ENCODE measurements at places on chromosomes 1 and 21.
A peak's percentile ranks its signal among the peaks of the same experiment; 100 is the strongest.

DNA sequence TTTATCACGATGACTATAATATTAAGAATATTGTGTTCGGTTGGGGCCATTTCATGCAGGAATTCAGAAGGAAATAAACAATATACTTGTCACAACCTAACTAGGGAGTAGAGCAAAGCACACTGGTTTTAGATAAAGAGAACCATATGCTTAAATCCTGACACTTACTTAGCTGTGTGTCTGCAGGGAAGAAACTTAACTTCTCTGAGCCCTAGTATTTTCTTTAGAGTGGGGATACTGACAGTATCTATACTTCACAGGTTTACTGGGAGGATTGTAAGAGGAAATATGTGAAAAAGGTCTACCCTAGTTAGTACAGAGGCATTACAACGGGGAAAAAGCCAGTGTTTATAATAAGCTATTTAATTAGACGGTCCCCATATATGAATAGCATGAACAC, 72.9 kb downstream of the IARS2 start:
- DNase-seq, result no peak

DNA sequence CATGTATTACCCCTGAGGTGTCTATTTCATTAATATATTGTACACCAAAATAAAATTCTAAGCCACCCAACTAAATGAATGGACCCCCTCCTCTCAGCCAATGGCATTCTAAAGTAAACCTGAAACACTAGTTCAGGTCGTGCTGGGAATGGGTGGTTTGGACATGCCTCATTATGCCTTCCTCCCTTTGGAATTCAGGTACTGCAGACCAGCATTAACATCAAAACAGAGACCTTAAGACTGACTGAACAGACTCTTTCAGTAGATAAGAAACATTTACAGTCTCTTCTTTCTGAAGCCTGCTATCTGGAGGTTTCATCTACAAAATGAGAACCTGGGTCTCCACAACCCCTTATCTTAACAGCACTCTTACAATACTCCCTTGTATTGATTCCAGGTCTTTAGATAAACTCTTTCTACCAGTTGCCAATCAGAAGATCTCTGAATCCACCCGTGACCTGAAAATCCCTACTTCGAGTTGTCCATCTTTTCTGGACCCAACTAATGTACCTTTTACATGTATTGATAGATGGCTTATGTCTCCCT, 93.6 kb downstream of the PKN2 start:
- no peak for DNase-seq

GRCh38 chr1:103900005-103900404, 150.3 kb downstream of the AMY1C start:
- DNase-seq, result no peak

- no peak for DNase-seq
These were observed 5.1 kb upstream of the EPS8L3 start for GRCh38 chr1:109768820-109769219.

GRCh38 chr1:89998306-89998705, 3.4 kb downstream of the ZNF326 start:
- no peak for DNase-seq

DNA sequence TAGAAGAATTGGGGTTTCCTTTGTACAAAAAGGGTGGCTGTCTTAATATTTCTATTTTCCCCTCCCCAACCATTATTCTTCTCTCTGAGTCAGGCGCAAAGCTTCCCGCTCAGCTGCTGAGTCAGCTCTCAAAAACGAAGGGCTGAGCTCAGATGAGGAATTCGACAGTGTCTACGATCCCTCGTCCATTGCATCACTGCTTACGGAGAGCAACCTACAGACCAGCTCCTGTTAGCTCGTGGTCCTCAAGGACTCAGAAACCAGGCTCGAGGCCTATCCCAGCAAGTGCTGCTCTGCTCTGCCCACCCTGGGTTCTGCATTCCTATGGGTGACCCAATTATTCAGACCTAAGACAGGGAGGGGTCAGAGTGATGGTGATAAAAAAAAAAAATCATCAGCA, 3.0 kb upstream of the TUFT1 start:
- no peak for DNase-seq

- no peak for DNase-seq
These were observed 136.1 kb upstream of the EDN2 start for GRCh38 chr1:41620365-41621169.

DNA sequence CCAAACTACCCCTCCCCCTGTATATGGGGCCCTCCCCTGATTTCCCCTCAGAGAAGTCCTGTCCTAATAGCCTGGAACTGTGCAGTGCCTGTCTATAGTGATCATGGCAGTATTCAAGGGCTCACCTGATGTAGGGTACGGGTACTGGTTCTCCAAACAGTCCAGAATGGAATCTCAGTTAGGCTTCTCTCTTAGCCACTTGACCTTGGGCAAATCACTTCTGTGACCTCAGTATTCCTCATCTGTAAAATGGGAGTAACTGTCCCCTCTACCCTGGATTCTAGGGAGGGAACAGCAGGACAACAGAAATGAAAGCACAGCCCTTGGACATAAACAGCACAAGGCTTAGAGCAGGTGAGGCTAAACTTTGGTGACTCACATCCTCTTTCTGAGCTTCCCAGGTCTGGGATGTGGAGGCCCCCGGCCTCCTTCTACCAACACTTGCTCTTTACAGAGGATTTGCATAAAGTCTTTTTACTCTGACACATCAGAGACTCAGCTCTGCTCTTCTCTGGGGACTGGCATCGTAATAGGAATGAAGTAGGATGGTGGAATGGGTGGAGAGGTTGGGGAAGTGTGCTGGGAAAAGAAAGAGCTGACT, 20.0 kb upstream of the PDZK1IP1 start:
- DNase-seq, result no peak

DNA sequence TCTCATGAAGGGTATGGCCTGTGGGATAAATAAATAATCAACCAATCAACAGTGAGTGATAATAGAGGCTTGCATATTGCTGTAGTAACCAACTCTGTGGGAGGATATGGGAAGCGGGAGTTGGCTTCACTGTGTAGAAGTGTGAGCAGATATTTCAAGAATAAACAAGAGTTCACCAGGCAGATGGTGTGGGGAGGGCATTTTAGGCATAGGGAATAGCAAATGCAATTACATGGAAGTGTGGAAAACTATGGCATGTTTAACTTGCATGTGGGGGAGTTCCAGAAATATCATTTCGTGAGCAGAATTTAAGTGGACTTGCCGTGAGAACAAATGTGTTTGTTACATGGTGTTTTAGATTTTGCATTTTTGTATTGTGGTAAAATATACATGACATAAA, 95.2 kb downstream of the SPATA46 start:
- no peak for DNase-seq

GRCh38 chr1:44375547-44375946, 20.5 kb upstream of the ERI3 start:
- no peak for DNase-seq

GRCh38 chr1:39080269-39080826, 54.2 kb downstream of the NDUFS5 start:
- no peak for DNase-seq

DNA sequence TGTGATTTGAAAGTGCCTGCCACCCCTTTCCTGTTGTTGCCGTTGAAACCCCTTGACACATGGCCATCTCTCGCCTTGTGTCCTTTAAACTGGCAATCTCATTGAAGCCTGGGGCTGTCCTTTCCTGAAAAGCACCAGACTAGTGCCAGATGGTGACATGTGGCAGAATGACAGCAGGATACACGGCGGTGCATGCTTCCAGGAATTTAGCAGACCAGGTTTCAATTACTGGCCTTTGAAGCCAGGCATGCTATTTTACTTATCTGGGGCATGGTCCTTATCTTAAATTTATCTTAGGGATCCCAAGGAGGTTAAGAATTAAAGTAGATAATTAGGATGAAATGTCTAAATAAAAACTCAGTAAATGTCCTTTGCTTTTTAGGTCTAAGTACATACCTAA, 15.2 kb downstream of the PLPPR4 start:
- no peak for DNase-seq

GRCh38 chr1:109356915-109357314, 40.8 kb downstream of the SORT1 start:
- no peak for DNase-seq

DNA sequence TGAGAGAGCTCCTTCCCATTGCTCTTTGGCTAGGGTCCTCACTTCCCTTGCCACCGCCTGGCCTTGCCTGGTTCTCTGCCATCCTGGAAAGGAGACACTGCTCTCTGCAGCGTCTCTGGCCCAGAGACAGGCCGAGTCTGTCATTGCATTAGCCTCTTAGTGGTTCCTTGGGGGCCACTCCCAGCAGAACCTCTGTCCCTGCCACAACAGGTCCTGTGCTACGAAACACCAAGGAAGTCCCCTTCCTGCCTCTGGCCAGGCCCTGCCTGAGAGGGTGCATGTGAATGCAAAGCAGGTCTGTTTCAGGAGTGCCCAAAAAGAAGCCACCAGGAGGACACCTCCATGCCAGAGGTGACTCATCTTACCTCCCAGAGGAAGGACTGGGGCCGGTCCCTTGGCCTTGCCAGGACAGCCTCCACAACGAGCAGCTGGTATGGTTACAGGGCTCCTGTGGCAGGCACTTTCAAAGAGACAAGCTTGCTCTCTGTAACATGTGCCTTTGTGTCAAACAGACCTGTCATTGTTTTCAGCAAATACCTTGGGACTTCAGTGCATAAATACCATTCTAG, 59.6 kb downstream of the VPS26C start:
- peak; percentile 38 for DNase-seq

DNA sequence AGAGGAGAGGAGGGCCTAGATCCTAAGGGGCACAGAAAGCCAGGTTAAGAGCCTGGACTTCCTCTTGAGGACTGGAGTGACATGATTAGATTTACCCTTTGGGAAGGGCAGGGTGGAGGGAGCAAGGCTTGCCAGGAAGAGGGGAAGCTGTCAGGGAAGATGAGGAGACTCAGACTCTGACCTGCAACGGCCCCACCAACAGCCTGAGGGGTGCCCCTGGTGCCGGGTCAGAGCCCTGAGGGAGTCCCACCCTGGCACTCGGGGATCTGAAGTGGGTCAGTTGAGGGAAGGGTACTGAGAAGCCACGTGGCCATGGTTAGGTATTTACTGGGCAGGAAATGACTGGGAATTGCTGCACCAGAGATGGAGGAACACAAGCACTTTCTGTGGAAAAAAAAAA, 9.8 kb downstream of the ECE1 start:
- no peak for DNase-seq

DNA sequence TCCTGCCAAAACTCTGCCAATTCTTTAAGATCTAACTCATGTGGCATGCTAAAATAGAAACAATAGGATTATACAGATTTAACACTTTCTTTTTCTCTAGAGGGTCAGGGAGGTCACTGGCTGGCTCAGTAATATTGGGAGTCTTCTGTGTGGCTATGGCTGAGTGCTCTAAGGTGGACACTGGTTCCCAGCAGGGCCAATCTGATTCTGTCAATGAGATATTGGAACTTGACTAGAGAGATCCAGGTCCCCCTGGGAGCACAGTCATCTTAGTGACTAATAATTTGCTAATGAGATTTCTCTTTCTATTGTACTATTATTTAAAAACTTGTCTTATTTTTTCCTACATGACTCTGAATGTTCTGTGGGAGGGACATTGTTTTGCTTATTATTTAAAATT, 69.1 kb upstream of the ZP4 start:
- no peak for DNase-seq

DNA sequence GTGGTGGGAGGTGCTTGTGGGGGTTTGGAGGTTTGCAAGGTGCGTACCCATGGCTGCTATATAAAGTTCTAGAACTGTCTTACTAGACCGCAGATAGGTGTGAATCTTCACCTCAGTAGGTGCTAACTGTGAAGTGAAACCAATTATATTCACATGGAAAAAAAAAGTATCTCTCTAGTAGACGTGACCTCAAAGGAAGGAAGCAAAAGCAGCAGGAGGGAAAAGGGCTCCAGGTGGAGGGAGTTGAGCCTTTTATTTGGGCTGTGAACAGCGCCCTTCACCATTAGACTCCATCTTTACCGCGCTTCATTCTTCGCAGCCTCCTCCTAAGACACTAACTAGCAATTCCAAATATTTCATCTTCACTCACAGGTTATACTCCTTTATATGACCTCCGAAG, 129.8 kb downstream of the TBX19 start:
- DNase-seq, result no peak

- DNase-seq, result no peak
These were observed 85.3 kb downstream of the C1orf21 start for GRCh38 chr1:184472136-184472535.

DNA sequence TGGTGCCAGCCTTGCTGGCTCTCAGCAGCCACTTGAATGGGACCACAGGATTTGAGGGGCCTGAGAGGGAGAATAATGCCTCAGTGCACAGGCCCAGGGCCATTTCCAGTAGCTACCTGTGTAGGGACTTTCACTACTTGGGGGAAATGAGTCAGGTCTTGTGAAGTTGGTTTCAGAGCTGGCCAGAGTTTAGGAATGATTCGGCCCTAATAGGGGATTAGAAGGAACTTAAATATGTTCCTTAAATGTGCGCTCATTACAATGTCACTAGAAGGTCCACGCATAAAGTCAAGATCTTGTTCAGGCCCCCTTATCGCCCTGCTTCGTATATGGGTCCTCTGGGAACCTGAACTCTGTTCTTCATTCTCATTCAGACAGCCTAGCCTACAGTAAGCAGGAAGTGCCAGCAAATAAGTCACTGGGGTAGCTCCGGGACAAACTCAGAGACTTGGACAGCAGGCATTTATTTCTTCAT, 5.6 kb upstream of the AKR1A1 start:
- no peak for DNase-seq

All from GM19239 (cell line).